ENCODE measurements at places on chromosomes 5 and 9. TPM values are rescaled to one million over a fixed set of nuclear protein-coding genes. Genes with fewer than 3 reads are reported as not detected.

- no peak for DNase-seq
- H3K27ac ChIP-seq: no peak overlapping the region
- no peak overlapping the region for H3K4me3 ChIP-seq
- peaks cover 2% of the 10 kb centered on the region for H3K36me3 ChIP-seq
- H3K27me3 ChIP-seq: no peaks in the 10 kb centered on the region
Observed at GRCh38 chr9:4829969-4830368, 37.2 kb downstream of the RCL1 start.

- H3K4me1 ChIP-seq: no peaks in the 10 kb centered on the region
- no peak overlapping the region for H3K27ac ChIP-seq
- H3K4me3 ChIP-seq: no peak overlapping the region
- H3K27me3 ChIP-seq: no peaks in the 10 kb centered on the region
Observed at GRCh38 chr5:106660681-106661080, 1010.1 kb downstream of the EFNA5 start.

DNA sequence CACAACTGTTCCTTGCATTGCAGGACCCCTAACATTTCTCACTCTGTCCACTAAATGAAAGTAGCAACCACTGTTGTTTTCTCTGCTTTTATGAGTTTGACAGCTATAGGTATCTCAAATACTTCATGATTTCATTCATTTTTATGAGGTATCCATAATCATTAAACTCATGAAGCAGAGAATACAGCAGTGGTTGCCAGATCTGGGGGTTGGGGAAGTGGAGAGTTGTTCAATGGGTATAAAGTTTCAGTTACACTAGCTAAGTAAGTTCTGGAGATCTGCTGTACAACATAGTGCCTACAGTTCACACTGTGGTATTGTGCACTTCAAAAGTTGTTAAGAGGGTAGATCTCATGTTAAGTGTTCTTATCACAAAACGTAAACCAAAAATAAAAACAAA, 23.4 kb upstream of the CAMK4 start:
- no peak for DNase-seq
- H3K36me3 ChIP-seq: no peaks in the 10 kb centered on the region
- no peak overlapping the region for H3K27ac ChIP-seq
- H3K27me3 ChIP-seq: no peaks in the 10 kb centered on the region

- H3K4me3 ChIP-seq: no peak overlapping the region
- H3K27ac ChIP-seq: no peak overlapping the region
- peaks cover under 1% of the 10 kb centered on the region for H3K4me1 ChIP-seq
- H3K27me3 ChIP-seq: no peaks in the 10 kb centered on the region
- peak; percentile 84 for DNase-seq
- no peaks in the 10 kb centered on the region for H3K36me3 ChIP-seq
Observed at GRCh38 chr9:99000476-99001395, 57.0 kb downstream of the COL15A1 start.

DNA sequence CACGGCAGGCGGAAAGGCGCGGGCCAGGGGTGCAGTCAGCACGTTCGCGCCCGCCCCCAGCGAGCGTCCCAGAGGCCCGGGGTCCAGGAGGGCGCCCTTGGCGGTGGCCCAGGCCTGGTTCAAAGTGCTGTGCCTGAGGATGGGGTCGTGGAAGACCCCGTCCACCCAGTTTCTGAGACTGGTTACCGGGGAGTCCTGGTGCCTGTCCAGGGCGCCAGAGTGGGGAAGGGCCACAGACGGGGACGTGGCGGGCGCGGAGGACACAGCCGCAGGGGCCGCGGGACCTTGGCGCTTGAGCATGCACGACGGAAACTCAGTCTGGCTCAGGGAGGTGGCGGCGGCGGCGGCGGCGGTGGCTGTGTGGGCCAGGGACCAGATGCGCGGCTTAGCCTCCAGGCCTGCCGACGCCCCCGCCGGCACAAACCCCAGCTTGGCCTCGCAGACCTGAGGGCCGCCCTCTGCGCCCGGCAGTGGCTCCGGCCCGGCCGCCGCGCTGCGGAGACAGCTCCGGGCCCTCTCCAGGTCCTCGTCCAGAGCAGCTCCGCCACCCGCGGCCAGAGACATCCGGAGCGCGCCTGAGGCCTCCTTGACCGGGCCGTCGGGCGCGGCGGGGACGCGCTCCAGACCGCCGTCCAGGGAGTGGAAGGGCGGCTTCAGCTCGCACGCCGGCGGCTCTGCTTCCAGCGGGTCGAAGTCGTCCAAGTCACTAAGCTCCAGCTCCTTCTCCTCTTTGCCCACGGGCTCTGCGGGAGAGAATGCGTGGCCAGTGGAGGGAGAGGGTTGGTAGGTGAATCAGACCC, 4.5 kb downstream of the IRX4 start:
- H3K4me1 ChIP-seq: no peaks in the 10 kb centered on the region
- H3K27ac ChIP-seq: no peak overlapping the region
- no peak for DNase-seq
- no peaks in the 10 kb centered on the region for H3K36me3 ChIP-seq
- H3K27me3 ChIP-seq: no peaks in the 10 kb centered on the region

GRCh38 chr9:98334796-98335195, 79.3 kb upstream of the TBC1D2 start:
- H3K27me3 ChIP-seq: no peaks in the 10 kb centered on the region
- H3K36me3 ChIP-seq: no peaks in the 10 kb centered on the region
- H3K4me3 ChIP-seq: no peak overlapping the region
- no peak overlapping the region for H3K27ac ChIP-seq
- no peaks in the 10 kb centered on the region for H3K4me1 ChIP-seq
- no peak for DNase-seq

DNA sequence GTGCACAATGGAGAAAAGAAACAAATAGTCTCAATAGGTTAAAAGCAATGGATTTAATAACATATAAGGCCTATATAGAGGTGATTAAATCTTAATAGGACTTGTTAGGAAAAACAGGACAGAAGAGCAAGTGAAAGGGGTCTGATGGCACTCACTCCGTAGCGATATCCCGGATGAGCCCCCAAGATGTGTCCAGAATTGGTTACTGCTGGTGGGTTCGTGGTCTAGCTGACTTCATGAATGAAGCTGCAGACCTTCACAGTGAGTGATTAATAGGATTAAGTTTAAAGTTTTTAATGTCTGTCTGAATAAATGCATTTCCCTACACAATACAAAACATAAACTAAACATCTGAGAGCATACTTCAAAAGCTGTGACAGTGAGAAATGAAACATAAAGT, 110.4 kb upstream of the FAM174A start:
- DNase-seq: no peak
- H3K27me3 ChIP-seq: no peaks in the 10 kb centered on the region
- H3K27ac ChIP-seq: no peak overlapping the region
- no peak overlapping the region for H3K4me3 ChIP-seq

GRCh38 chr9:74173284-74173683, 323.9 kb upstream of the RORB start:
- DNase-seq: no peak
- no peaks in the 10 kb centered on the region for H3K4me1 ChIP-seq
- H3K27me3 ChIP-seq: no peaks in the 10 kb centered on the region
- H3K27ac ChIP-seq: no peak overlapping the region
- H3K36me3 ChIP-seq: no peaks in the 10 kb centered on the region

- no peaks in the 10 kb centered on the region for H3K27me3 ChIP-seq
- no peaks in the 10 kb centered on the region for H3K4me1 ChIP-seq
- H3K36me3 ChIP-seq: no peaks in the 10 kb centered on the region
- no peak for DNase-seq
Observed at GRCh38 chr5:134453016-134453415, 41.3 kb upstream of the CDKN2AIPNL start.

DNA sequence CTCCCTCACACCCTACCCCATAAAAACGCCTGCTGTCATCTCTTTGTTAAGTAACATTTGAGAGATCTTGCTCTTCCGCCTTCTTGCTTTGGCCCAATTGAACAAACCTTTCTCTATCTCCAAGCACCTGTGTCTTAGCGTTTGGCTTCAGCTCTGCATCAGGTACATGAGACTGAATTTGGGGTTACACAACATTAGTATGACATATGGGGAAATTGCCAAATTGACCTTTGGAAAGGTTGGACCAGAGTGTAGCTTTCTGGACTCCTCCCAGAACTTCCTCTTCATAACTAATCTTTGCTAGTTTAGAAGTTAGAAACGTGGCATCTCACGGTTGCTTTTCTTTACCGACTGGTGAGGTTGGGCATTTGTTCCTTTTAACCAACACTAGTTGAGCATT, 3.5 kb upstream of the EXOSC3 start:
- no peak for DNase-seq
- no peak overlapping the region for H3K27ac ChIP-seq
- no peak overlapping the region for H3K4me3 ChIP-seq
- H3K36me3 ChIP-seq: no peaks in the 10 kb centered on the region
- H3K27me3 ChIP-seq: no peaks in the 10 kb centered on the region
- no peaks in the 10 kb centered on the region for H3K4me1 ChIP-seq

GRCh38 chr5:131610198-131611063, 24.6 kb downstream of the RAPGEF6 start:
- H3K27ac ChIP-seq: peak overlapping the region; percentile 45
- no peaks in the 10 kb centered on the region for H3K27me3 ChIP-seq
- H3K4me1 ChIP-seq: peaks cover 12% of the 10 kb centered on the region
- H3K36me3 ChIP-seq: no peaks in the 10 kb centered on the region
- no peak for DNase-seq

GRCh38 chr5:107088907-107089306, 581.8 kb downstream of the EFNA5 start:
- no peak for DNase-seq
- H3K4me3 ChIP-seq: no peak overlapping the region
- no peaks in the 10 kb centered on the region for H3K27me3 ChIP-seq
- H3K36me3 ChIP-seq: no peaks in the 10 kb centered on the region
- no peak overlapping the region for H3K27ac ChIP-seq
- no peaks in the 10 kb centered on the region for H3K4me1 ChIP-seq

DNA sequence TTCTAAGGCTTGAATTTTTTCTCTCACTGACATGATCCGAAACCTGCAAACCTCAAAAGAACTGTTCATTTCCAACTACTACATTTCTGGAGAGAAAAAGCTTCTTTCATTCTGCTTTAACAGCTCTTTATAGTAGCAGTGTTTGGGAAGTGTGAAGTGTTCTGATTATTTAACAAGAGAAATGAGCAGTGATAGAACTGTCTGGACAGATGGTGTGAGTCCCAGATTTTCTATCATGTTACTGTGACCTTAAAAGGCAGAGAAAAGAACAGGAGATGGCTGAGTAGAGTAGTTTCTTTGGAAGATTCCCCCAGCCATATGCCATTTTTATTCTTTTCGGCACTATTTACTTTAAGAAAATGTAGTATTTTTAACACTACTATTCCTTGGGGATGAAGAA, 41.3 kb upstream of the TAL2 start:
- H3K27ac ChIP-seq: no peak overlapping the region
- no peaks in the 10 kb centered on the region for H3K36me3 ChIP-seq
- no peaks in the 10 kb centered on the region for H3K27me3 ChIP-seq
- no peak overlapping the region for H3K4me3 ChIP-seq
- no peaks in the 10 kb centered on the region for H3K4me1 ChIP-seq

- no peak overlapping the region for H3K27ac ChIP-seq
- no peaks in the 10 kb centered on the region for H3K27me3 ChIP-seq
- DNase-seq: no peak
Observed at GRCh38 chr5:167851416-167851815, 440.0 kb upstream of the WWC1 start.

GRCh38 chr5:96615223-96615622, 47.0 kb upstream of the CAST start:
- H3K4me3 ChIP-seq: no peak overlapping the region
- H3K27ac ChIP-seq: peak overlapping the region; percentile 25
- no peak for DNase-seq
- H3K36me3 ChIP-seq: no peaks in the 10 kb centered on the region
- no peaks in the 10 kb centered on the region for H3K27me3 ChIP-seq
- no peaks in the 10 kb centered on the region for H3K4me1 ChIP-seq

- H3K4me3 ChIP-seq: no peak overlapping the region
- no peaks in the 10 kb centered on the region for H3K4me1 ChIP-seq
- H3K27ac ChIP-seq: no peak overlapping the region
- no peaks in the 10 kb centered on the region for H3K36me3 ChIP-seq
Observed at GRCh38 chr5:126562823-126563222, 32.2 kb downstream of the ALDH7A1 start.

GRCh38 chr5:66741394-66741793, 145.2 kb downstream of the MAST4 start:
- H3K4me1 ChIP-seq: no peaks in the 10 kb centered on the region
- DNase-seq: no peak
- H3K27me3 ChIP-seq: no peaks in the 10 kb centered on the region
- H3K4me3 ChIP-seq: no peak overlapping the region
- H3K27ac ChIP-seq: no peak overlapping the region

GRCh38 chr9:130122456-130122855, 49.7 kb upstream of the NCS1 start:
- DNase-seq: no peak
- H3K4me3 ChIP-seq: no peak overlapping the region
- H3K27me3 ChIP-seq: no peaks in the 10 kb centered on the region
- no peak overlapping the region for H3K27ac ChIP-seq

- no peak overlapping the region for H3K4me3 ChIP-seq
- H3K27ac ChIP-seq: no peak overlapping the region
- DNase-seq: no peak
- H3K27me3 ChIP-seq: no peaks in the 10 kb centered on the region
Observed at GRCh38 chr5:151812757-151813309, 41.1 kb downstream of the G3BP1 start.

- no peak overlapping the region for H3K4me3 ChIP-seq
- peaks cover 6% of the 10 kb centered on the region for H3K4me1 ChIP-seq
- H3K36me3 ChIP-seq: no peaks in the 10 kb centered on the region
- no peaks in the 10 kb centered on the region for H3K27me3 ChIP-seq
Observed at GRCh38 chr9:76114144-76114543, 223.7 kb downstream of the PCSK5 start.

DNA sequence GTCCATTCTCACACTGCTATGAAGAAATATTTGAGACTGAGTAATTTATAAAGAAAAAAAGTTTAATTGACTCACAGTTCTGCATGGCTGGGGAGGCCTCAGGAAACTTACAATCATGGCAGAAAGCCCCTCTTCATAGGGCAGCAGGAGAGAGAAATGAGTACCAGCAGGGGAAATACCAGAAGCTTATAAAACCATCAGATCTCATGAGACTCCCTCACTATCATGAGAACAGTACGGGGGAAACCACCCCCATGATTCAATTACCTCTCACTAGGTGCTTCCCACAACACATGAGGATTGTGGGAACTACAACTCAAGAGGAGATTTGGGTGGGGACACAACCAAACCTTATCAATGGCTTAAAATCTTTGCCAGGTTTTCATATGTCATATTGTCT, 20.3 kb upstream of the TENT4A start:
- DNase-seq: no peak
- H3K4me1 ChIP-seq: no peaks in the 10 kb centered on the region
- no peaks in the 10 kb centered on the region for H3K27me3 ChIP-seq
- no peak overlapping the region for H3K4me3 ChIP-seq
- H3K36me3 ChIP-seq: no peaks in the 10 kb centered on the region

The CD274 gene
- total RNA-seq: 5.7 TPM

The RAPGEF1 gene
- total RNA-seq: 93.2 TPM

The SNCAIP gene
- 14.7 TPM for total RNA-seq

The NR4A3 gene
- 60.3 TPM for total RNA-seq

The TMC1 gene
- total RNA-seq: 0.62 TPM

The LCN9 gene
- not detected for total RNA-seq

The C1QTNF2 gene
- 9.1 TPM for total RNA-seq

The GRHPR gene
- total RNA-seq: 75.3 TPM

The PCDHA4 gene
- total RNA-seq: 0.90 TPM

The HACD4 gene
- total RNA-seq: 3.2 TPM

The IGIP gene
- 29.1 TPM for total RNA-seq

Measured in aorta (tissue), 5 donors.